ENCODE measurements at places on chromosomes 11 and 22.

DNA sequence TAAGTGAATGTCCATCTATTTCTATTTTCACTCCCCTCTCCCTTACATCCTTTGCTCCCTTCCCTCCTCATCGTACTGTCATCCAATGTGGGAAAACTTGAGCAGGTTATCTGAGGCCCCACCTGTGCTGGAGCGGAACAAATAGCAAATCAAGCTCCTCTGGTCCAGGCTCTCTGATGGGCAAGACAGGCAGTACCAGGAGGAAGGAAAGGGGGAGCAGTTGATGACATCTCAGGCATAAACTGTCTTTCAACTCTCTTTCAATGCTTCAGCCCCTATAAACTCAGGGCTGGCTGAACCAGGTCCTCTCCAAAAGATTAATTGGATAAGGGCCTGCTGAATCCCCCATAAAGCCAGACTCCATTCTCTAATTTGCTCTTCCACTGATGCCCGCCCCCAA, 1.5 kb upstream of the CCKBR start:
- no peak for DNase-seq

- no peak for DNase-seq
Measured at GRCh38 chr22:50564289-50564688, 1.6 kb upstream of the SYCE3 start.

DNA sequence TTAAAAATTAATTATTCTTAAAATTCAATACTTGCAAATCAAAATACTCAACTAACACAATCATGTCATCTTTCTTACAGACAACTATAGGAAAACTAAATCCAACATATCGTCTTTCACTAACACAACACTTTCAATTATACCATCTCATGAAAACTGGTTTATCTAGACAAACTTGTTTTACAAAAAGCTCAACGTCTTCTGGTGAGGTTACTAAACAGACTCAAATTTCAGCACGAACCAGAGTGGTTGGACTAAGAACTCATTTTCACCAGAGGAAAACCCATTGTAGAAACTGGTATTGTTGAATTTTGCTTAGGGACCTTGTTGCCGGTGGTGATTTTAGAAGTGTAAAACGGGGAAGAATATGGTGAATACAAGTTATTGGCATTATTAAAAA, 52.2 kb downstream of the NUP98 start:
- DNase-seq, result no peak

- DNase-seq, result peak; percentile 75
Measured at GRCh38 chr11:62601122-62601371, 618 bp downstream of the MTA2 start.

GRCh38 chr22:22855617-22856308, 31.9 kb upstream of the IGLL5 start:
- no peak for DNase-seq

DNA sequence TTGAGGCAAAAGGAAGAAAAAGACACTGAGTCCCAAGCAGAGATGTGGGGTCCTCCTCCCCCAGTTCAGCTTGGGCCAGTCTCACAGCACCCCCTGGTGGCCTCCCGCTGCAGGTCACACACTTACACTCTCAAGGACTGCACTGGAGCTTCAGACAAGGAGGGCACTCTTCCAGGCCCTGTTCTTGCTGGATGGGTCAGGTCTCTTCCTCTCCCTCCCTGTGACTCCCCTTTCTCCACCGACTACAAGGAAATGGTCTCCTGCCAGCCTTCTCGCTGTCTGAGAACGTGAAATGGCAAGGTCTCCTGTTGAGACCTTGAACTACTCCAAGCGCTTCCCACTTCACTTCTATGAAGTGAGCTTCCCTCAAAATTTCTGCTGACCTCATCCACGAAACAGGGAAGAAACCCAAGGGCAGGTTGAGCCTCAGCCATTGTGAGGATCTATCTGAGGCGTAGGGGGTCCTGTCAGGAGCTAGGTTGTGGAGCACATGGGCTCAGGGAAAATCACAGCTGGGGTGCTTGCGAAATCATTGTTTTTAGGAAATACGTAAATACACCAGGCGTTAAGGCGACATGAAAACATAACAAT, 11.2 kb upstream of the IGLL1 start:
- no peak for DNase-seq

DNA sequence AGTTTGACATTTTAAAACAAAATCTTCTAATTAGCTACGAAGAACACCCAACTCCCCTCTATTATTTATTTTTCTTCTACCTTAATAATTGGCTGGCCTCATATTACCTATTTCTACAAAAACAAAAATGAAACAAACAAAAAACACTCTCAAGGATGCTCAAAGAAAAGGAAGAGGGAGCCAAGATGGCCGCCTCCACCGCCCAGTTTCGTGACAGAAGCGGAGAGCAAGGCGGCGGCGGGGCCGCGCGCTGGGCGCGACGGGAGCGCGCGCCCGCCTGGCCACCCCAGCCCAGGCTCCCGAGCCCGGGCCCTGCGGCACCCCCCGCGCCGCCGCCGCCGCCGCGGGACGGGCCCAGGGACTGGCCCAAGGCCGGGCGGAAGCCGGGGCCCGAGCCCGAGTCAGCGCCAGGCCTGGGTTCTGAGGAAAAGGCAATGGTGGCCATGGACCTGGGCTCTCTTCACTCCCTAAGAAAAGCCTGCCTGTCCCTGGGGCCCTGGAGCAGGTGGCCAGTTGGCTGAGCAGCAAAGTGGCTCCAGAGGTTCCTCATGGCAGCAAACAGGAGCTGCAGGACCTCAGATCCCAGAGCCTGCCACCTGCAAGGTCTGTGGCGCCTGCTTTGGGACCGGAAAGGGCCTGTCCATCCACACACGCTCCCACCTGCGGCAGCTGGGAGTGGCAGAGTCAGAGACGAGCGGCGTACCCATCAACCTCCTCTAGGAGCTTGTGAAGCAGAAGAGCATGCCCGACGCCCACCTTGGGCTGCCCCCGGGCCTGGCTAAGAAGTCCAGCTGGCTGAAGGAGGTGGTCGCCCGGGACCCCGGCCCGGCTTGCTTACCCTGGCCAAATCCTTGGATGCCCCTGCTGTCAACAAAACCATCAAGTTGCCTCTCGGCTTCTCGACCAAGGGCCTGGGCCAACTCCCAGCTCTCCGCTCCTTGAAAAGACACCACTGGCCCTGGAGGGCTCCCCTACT, 543.2 kb upstream of the CCDC179 start:
- DNase-seq, result no peak

- DNase-seq, result no peak
Measured at GRCh38 chr22:47060718-47061117, 298.3 kb downstream of the TBC1D22A start.

DNA sequence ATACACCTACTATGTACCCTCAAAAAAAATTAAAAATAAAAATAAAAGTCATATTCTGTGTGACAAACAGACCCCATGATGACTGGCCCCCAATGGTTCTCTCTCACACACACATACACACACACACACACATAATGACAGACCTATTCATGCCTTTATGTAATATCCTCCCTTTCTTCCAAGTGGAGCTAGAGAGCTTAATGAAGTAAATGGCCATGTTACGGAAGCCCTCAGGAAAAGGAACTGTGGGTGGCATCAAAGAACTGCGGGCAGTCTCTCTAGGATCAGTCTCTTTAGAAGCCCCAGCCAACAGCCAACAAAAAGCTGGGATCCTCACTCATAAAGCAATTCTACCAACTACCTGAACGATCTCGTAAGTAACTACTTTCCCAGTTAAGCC, 125.5 kb downstream of the SIK3 start:
- no peak for DNase-seq

- DNase-seq, result no peak
Measured at GRCh38 chr11:74437441-74438042, 29.8 kb downstream of the KCNE3 start.

DNA sequence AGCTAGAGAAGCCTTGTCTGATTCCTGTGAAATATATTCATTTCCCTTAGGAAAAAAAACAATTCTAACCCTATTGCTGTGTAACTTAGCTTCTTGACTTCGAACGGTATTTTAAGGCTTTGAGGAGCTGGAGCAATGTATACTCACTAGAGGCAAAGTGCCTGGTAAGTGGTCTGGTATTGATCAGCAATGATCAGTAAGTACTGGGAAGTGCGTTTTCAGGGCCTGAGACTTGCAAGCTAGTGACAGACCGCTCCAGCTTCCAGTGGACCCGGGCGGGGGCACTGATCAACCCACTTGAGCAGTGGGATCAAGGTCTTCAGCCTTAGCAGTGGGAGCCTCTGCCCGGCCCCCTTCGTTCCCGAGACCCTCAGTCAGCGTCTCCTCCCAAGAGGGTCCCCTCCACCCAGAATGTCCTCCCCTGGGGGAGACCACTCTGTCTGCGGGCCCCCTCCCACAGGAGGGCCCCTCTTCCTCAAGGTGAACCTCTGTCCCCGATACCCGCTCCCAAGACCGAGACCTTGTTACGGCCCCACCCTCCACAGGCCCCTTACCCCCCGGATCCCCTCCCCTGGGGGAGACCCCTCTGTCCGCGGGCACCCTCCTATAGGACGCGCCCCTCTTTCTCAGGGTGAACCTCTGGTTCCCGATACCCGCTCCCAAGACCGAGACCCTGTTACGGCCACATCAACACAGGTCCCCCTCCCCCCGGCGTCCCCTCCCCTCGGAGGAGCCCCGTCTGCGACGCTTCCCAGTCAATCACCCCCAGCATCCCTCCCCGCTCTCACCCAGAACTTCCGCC, 452 bp upstream of the ATXN10 start:
- no peak for DNase-seq

DNA sequence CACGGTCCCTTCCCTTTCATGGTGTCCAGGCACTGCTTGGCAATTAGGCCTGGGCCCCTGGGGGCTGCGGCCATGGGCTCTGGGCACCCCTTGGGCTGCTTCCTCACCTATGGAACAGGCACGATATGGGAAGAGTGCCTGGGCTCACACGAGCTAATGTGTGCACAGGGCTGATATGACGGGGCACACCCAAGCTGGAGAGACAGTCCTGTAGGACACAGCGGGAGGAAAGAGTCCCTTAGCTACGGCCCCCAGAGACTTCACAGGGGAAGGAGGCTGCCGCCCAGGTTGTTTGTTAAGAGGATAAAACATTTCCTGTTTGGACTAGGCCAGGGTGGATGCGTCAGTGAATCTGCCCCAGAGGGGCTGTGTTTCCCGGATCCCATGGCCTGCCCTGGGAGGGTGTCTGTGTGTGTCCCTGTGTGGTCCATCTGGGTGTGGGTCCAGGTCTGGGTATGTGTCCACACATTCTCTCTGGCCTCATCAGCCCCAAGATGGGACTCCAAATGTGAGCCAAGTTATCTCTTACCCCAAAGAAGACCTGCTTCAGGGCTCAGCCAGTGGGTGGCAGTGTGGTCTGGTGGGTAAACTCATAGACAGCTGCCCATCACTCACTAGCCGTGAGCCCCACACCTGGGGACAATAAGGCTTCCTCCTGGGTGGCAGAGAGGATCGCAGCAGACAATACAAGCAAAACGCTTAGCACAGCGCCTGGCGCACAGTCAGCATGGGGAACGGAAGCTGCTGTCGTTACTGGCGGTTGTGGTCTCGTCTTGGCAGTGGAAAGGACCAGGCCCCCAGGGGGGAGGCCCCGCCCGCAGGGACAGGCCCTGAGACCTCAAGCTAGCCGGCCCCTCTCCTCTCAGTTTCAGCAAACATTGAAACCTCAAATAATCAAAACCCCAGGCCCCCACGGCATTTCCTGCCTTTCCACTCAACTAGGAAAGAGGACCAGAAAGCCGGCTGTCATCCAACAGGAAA, 3.2 kb upstream of the EMID1 start:
- DNase-seq, result no peak

- no peak for DNase-seq
Measured at GRCh38 chr22:36480941-36481392, 473 bp downstream of the TXN2 start.

GRCh38 chr11:74521666-74522252, 28.2 kb upstream of the LIPT2 start:
- no peak for DNase-seq

DNA sequence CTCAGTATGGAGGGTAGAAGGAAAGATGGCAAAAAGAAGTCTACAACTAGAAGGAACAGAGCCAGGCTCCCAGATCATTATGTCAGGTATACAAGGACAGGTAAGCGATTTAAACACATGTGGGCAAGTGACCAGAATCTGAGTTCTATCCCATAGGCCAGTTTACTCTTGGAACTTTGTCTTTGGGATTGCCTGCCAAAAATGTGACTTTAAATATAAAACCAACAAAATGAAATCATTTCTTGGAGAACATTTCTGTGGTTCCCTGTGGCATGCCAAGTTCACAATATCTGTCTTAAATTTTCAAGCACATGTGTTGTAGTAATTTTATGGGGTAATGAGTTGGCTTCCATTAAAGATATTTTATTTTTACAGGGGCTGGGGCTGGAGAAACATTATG, 141.0 kb downstream of the SLC17A6 start:
- no peak for DNase-seq

DNA sequence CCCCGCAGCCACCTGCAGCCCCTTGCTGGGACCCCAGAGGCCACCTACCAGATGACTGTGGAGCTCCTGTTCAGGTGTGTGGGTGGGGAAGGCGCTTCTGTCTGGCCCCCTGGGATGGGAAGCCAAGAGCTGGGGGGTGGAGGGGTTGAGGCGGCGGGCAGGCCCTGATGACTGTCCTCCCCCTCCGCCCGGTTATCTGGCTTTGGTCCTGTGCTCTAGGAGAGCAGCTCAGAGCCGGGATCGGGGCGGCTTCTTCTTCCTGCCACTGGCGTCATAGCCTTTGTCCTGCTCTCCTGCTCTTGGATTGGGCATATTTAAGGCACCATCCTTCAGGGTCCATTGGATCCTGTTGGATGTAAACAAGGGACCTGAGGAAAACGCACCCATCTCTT, 38.4 kb downstream of the TPCN2 start:
- no peak for DNase-seq

- no peak for DNase-seq
Measured at GRCh38 chr11:92272651-92273050, 48.0 kb downstream of the FAT3 start.

- no peak for DNase-seq
Measured at GRCh38 chr11:93034031-93034722, 64.7 kb downstream of the MTNR1B start.

DNA sequence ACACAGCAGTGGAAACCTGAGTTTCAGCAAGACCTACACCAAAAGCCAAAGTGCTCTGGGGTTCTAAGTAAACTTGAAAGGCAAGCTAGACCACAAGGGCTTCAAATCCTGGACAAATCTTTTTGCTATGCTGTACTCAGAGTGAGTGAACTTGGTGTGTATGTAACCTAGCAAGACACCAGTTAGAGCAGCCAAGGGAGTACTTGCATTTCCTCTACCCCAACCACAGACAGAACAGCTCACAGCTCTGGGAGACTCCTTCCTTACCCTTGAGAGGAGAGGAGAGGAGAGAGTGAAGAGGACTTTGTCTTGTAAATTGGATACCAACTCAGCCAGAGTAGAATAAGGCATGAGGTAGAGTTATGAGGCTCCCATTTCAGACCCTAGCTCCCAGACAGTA, 71.4 kb downstream of the CTSC start:
- no peak for DNase-seq
